Stimulated activated CD4-positive, alpha-beta T cell treated with anti-CD3 and anti-CD28 coated beads, Interleukin-1b, Interleukin-23, amount 100 ng/mL, for 1 hour (primary cell): ENCODE measurements at places on chromosomes 5 and 9.

GRCh38 chr9:89661956-89662717, 57.3 kb downstream of the GADD45G start:
- no peak for DNase-seq

GRCh38 chr9:109286981-109287380, 33.9 kb downstream of the EPB41L4B start:
- DNase-seq: no peak

- no peak for DNase-seq
Observed at GRCh38 chr5:154375329-154376008, 70.3 kb upstream of the SAP30L start.

DNA sequence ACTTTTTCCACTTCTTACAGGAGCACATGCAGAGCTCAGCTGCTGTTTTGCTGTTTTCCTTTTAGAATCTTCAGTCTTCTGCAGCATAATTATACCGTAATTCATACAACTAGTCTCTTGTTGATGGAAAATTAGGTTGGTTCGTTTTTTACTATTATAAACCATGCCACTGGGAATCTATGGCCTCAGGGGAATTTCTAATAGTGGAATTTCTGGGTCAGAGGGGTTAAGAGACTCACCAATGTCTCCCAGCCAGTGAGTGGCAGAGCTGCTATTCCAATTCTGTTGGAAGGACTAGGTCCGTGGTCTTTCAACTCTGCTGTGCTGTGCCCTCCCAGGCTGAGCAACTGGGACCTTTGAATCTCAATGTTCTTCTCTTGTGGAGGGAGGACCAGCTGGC, 282.5 kb downstream of the ZSWIM6 start:
- DNase-seq: no peak

DNA sequence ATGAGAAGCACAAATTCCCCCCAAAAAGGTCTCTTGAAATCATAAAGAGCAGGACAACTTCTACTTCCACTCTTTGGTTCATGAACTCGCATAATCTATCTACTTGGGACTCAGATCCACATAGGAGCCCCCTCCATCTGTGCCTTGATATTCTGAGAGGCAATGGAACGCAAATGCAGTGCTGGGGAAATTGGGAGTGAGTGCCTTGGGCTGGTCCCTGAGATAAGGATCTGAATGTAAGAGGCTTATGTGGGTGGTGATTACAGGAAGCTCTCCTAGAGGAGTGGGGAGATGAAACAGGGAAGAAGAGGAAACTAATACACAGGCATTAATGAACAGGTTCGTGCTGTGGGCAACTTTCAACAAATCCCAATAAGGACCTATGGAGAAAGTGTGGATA, 285.6 kb downstream of the RASEF start:
- DNase-seq: no peak

DNA sequence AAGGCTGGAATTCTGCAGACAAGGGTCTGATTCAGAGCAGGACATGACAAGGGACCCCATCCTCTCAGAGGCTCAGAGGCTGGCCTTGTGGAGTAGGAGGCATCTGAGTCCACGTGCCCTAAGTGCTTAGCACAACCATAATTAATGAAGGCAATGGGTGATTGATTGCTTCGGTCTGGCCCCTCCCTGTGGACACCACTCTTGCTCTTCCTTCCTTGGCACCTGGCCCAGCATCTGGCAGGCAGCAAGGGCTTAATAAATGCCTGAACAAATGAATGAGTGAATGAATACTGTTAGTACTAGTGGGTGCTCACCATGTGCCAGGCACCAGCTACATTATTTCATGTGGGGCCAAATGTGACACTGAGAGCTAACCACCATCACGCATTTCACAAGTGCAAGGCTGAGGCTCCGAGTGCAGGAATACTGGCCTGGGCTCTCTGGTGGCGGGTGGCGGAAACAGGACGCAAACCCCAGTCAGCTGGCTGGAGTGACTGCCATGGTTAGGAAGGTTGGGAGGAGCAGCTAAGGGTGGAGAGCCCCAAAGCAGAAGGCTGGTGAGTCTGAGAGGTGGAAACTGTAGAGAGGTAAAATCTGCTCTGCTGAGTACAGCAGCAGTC, 53.6 kb downstream of the ASS1 start:
- DNase-seq: no peak

GRCh38 chr5:119386596-119387344, 31.0 kb downstream of the TNFAIP8 start:
- no peak for DNase-seq

GRCh38 chr5:136675769-136676168, 310.4 kb upstream of the TRPC7 start:
- DNase-seq: no peak

- no peak for DNase-seq
Observed at GRCh38 chr9:27471366-27471765, 52.7 kb upstream of the IFNK start.

- DNase-seq: no peak
Observed at GRCh38 chr9:69122082-69122548, 52.0 kb upstream of the TJP2 start.

GRCh38 chr5:94218374-94218773, 400.0 kb downstream of the KIAA0825 start:
- DNase-seq: no peak

DNA sequence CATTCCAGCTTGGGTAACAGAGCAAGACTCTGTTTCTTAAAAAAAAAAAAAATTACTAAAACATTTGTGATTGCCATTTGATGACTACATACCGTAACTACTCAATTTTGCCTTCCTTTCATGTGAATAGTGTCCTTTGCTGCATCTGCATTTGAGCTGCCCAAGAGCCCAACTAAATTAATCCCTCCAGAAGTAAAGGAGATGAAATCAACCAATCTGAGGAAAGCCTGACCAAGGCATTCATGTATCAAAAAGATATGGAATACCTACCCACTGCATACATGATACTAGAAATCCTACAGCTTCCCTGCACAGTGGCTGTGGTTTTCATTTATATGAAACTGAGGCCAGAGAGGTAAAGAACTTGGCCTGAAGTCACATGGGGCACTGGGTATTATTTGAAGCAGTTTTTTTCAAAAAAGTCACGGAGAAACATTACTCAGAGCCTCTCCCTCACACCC, 177.5 kb downstream of the AOPEP start:
- no peak for DNase-seq

DNA sequence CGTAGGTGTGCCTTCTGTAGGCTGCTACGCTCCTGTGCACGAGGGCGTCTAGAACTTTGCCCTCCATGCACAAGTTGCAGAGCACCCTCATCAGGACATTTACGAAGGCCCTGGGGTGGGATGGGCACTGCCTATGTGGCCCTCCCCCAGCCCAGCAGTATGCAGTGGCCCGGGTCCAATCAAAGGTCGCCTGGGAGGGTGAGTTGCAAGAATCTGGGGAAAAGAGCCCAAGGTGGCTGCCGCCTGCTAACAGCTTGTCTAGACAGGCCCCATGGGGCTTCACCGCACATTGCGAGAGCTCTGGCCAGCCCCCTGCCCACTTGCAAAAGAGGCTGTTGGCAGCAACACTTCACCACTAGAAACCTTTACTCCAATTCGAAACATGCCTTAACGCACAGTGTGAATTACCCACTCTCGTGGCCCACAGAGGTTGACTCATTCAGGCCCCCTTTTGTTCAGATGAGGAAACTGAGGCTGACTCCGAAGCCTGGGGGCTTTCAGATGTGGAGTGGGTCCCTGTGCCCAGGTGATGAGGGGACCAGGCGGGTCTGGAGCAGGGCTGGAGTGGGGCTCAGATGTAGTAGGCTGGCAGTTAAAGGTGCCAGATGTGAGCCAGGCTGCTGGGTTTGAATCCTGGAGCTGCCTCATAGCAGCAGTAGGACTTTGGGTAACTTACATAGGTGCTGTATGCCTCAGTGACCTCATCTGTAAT, 31.8 kb upstream of the IL17B start:
- no peak for DNase-seq

DNA sequence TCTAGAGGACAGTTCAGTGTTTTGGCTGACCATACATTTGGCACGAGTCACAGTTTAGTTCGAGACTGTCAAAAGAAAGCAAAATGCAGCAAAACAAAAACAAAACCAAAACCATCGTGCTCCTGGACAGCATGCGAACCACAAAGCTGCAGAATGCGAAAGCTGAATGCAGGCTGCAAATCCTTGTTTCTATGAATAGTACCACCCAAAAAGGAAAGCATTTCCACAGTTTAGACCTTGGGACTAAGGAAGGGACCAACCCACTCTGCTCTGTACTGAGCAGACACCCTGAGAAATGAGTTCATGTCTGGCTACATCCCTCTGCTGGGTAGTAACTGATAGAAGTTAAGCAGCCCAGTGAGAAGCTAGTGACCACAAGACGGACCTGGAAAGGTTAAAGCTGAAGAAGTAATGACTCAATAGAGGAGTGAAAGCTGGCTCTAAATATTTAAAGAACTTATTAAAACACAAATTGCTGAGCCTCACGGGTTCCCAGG, 3.9 kb downstream of the GCNT4 start:
- no peak for DNase-seq

DNA sequence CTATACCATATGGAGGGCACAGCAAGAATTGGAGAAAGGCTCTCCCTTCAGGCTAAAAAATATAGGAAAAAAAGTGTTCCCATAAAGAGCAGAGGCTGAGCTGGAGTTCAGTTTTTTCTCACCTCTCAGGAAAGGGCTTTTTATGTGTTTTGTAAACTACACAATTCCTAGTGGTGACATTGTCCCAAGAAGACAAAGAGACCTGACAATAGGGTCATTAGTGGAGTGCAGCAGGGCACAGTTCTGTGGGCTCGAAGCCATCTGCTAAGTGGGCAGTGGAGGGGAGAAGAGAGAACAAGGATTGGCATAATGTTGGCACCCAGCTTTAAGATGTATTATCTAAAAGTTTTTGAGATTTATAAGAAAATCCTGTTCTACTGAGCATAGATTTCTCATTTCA, 162.5 kb downstream of the HCN1 start:
- no peak for DNase-seq

GRCh38 chr5:132207778-132208177, 19.9 kb downstream of the P4HA2 start:
- no peak for DNase-seq

- no peak for DNase-seq
Observed at GRCh38 chr5:142143878-142144277, 35.3 kb downstream of the NDFIP1 start.

- no peak for DNase-seq
Observed at GRCh38 chr5:64854855-64855254, 86.1 kb downstream of the CWC27 start.

DNA sequence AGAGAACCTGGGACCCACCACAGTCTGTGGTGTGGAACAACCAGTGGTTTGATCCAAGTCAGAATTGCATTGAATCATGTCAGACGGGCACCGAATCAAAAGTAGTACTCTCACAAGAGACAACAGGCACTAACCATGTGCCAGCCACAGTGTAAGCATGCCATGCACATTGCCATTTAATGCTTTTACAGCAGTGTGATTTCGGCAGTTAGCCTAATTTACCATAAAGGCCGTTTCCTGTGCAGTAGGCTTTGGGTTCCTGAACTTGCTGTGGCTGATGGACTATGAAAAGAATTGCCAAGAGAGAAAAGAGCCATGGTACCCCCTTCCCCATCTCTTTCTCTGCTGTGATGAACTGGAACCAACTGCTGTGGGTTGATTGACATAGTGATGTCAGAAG, 540.6 kb downstream of the EBF1 start:
- DNase-seq: no peak

DNA sequence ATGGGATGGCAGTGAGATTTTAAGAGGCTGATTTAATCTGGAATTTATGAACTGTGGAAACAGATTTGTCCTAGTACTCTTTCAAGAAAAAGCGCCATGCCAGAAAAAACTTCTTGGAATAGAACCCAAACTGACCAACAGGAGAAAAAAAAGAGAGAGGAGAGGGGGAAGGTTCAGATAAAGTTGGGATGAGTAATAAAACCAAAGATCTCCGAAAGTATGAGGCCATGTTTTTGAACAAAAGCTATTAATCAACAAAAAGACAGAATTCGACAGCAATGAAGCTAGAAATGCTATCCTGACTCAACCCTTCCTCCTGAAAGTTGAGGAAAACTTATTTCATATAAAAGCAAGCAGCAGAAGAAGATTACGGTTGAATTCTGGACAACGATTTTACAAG, 135.5 kb downstream of the CEMIP2 start:
- DNase-seq: no peak

- peak; percentile 47 for DNase-seq
Observed at GRCh38 chr9:127608104-127608966, 3.7 kb upstream of the STXBP1 start.

DNA sequence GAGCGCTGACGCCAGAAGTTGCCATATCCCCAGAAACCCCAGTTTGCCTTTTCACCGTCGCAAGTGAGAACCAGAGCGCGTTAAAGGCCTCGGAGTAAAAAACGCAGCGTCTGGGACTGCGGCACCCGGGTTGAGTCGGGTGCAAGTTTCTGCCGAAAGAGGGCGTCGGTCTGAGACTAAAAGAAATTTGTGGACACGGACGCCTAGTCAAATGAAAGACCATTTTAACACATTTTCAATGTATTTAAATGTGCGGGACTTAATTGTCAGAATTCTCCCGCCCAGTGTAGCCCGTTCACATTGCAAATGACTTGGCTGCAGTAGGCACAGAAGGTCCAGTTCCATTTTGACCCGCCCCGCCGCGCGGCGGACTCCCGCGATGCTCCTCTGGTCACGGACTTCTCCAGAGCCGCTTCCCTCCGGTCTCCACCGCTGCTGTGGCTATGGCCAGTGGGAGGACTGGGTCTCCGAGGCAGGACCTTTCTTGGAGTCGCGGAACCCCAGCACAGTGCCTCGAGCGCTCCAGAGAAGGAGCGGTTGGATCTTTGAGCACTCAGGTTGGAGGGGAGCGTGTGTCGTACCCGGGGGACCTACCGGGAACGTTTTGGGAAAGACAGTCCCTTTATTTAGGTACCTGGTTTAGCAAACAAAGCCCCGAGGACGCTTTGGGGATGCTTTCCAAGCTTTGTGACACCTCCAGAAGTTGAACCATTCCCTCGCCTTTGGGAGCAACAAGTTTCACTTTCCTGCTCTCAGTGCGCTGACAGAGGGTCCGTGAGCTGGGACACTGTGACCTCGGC, 1.2 kb upstream of the NPR3 start:
- no peak for DNase-seq

DNA sequence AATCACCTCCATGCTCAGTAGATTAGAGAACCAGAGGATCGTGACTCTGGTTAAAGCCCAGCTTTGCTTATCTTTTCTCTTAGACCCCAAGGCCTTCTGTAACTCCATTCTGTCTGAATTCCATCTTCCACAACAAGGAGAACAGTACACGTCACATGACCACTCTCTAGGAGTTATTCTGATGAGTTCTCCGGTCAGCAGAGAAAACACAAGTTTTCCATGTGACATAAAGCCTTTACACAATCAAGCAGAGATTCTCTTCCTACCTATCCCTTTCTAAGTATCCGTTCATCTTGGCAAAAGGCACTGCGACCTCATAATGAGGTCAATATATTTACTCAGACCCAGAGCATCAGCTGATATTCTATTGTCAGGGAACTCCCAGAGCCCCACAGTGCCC, 112.3 kb downstream of the TRPM6 start:
- no peak for DNase-seq

- DNase-seq: no peak
Observed at GRCh38 chr5:74051076-74051475, 425.1 kb downstream of the ARHGEF28 start.
